Central memory CD8-positive, alpha-beta T cell (primary cell): ENCODE measurements at places on chromosomes 2 and 18.

DNA sequence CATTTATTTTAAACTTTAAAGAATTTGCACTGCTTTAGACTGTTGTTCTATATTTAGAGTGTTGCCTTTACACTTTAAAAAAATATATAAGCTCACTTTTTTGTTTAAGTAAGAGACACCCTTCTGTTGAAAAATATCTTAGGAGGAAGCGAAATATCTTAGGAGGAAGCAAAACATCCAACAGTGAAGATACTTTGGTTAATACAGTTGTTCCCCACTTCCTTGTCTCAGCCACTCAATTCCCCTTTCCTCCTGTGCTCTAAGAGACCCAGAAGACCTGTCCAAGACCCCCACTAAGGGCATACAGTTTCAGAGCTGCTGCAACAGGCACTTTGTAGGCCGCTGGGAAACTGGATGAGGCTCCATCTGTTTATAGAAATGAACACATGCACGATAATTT, 5.7 kb downstream of the SERPINB8 start:
- DNase-seq, result no peak

DNA sequence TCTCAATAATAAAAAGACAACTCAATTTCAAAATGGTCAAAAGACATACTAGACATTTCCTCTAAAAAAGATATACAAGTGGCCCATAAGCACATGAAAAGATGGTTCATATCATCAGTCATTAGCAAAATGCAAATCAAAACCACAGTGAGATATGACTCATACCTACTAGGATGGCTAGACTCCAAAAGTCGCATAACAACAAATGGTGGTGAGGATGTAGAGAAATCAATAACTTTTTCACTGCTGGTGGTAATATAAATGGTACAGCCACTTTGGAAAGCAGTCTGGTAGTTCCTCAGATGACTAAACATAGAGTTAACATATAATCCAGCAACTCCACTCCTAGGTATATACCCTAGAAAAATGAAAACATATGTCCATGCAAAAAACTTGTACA, 242.3 kb upstream of the NOL4 start:
- no peak for DNase-seq

GRCh38 chr18:80120932-80121331, 11.9 kb downstream of the ADNP2 start:
- no peak for DNase-seq

DNA sequence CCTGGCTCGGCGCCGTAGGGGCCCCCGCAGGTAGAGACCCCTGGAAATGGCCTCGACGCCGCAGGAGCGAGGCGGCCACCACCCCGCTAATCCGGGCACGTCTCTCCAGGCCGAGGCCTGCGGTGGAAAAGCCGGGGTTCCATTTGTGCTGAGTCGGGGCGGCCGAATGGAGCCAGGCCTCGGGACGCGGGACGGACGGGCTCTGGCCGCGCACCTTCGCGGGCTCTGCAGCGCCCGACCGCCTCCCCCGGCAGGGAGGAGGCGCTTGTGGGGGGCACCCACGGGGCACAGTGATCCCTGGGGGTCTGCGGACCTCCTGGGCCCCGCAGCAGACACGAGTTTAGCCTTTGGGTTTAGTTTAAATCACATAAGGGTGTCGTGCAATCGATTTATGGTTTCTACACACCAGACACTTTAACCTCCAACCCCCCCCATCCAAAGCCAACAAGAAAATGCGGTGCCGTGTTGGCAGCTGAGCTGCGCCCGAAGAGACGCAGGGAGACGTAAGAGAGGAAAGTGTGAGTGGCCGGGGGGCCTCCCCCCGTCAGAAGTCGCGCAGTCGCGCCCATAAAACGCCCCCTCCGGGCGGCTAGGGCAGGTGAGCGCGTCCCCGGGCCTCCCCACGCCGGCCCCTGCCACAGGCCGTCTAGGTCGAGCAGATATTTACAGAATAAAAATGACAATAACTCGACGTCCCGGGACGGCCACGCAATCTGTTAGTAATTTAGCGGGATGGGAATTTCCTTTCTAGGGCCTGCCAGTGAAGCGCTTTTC, 1.0 kb upstream of the NFATC1 start:
- DNase-seq, result no peak

DNA sequence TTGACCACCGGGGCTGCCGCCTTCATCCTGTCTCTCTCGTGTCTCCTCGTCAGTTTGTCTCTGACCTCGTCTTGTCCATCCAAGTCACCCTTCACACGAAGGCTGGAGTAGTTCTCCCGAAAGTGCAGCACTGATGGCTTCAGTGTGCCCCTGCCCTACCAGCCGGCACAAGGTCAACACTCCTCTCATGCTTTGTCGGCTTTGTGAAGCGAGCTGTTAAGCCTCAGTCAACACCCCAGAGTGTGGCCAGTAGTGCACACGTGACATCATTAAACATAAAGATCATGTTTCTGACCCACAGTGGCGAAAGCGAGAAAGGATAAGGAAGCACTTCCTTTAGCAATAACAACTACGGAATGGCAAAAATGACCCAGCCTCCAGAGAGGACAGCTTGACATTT, 23.2 kb downstream of the ACKR3 start:
- no peak for DNase-seq

DNA sequence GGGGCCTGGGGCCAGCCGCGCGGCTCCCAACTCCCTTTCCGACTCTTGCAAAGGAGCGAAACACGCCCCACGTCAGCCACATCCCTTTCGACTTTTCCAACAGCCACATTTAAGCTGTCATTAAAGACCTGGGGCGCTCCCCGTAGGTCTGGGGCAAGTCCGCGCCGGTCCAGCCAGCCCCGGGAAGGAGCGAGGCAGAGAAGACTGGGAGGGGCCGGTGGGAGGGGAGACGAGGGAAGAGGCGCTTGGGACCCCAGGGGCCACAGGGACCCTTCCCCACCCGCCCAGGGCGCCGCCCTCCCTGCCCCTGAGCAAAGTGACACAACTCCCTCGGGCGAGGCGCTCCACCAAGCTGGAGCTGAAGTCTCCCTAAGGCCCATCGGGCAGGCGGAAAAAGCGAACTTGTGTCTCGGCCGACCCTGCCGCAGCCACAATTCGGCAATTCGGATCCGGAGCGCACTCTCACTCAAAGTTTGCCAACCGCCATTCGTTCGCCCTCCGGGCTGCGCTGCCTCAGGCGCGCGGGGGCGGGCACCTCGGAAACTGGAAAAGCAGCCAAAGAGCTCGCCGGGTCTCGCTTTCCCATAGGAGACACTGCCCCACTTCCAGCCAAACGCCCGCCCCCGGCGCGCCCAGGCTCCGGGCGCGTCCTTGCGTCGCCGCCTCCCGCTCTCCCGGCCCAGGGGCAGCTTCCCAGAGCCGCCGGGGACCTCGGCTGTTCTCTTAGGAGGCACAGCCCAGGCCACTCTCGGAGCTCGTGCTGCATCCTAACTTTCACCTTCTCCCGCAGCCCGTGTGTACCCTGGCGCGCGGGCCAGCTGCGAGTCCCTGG, 1.1 kb upstream of the KCTD1 start:
- DNase-seq, result no peak

DNA sequence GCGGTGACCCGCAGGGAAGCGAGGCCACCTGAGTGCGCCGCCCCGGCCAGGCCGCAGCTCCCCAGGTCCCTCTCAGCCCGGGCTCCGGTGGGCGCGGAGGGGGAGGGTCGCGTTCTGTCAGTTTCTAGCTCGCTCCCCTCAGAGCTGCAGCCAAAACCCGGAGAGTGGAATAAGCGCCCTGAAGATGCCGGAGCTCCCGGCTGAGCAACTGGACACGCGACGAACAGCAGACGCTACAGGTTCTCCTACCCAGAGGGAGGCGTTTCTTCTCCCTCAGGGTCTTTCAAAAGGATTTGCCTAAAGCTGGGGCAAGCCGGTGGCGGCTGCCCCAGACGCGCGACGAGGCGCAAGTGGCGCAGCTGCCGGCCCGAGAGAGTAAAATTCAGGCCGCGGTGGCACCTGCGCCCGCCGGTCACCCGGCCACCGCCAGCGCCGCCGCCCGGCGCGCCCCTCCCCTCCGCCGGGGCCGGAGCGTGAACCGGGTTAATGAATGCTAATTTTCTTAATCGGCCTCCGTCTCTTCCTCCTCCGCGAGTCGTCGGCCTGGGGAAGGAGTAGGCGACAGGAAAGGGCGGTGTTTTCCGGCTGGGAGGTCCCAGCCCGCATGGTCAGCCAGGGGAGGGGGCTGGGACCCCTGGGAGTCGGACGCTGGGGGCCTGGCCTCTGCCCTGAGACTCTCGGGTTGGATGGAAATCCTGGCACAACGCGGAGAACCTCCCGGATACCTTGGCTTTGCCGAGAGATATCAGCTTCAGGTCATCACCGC, 845 bp upstream of the CDC42EP3 start:
- DNase-seq, result peak; percentile 44

DNA sequence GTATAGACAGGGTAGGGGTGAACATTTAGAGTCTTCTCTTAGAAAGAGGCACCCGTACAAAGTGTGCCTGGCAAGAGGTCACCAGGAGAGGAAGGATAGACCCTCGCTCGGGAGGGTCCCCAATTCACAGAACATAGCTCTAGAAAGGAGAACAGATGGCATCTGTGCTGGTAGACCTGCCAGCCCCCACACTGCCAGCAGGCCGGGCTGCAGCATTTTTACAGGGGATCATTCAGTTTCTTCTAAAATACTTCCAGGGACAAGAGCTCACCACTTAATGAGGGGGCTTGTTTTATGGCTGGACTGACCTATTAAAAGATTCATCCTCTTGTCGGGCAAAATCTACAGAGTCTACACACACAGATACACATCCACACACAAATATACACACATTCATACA, 149.9 kb downstream of the SEPTIN10 start:
- no peak for DNase-seq

GRCh38 chr2:36954977-36955607, 11.2 kb downstream of the STRN start:
- DNase-seq, result no peak

DNA sequence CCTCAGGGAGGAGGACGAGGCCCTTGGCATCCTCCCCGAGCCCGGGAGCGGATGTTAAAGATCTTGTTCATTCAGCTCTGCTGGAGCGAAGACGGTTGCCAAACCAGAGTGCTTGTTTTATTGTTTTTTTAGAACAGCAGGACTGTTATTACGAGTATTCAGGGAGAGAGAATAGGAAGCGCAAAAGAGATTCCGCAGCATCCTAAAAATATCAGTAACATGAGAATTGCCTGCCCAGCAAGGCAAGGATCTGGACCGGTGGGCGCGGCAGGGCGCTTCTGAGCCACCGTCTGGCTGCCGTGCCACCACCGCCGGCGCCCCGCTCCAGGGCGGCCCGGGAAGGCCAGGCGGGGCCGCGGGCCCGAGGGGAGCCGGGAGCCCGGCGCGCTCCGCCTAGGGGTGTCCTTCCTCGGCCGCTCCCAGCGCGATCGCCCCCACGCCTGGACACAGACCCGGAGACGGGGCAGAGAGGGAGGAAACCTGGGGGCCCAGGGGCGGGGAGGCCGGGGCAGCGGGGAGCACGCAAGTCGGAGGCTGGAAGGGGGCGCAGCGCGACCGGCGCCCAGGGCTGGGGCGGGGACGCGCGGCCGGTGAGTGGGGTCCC, 843 bp downstream of the CYS1 start:
- DNase-seq, result no peak

DNA sequence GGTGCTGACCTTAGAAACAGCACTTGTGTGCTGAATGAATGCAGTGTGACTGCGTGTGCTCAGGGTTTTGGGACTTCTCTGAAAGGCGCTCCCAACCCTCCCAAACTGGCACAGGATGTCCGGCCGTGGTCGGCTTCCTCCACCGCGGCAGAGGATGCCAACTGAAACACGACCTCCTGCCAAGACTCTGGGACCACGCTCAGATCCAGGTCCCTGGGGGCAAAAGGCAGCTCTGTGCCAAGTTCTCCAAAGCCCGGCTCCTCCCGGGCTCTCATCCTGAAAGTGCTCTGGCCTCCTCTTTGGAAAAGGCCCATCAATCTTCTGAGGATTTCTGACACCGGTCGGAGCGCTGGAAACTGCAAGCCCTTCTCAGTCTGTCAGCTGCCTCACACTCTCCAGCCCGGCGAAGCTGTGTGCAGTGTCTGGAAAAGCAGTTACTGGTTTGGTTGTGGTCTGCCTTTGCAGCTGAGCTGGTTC, 32.3 kb upstream of the ZBTB7C start:
- no peak for DNase-seq

GRCh38 chr2:10370390-10370789, 67.7 kb downstream of the HPCAL1 start:
- no peak for DNase-seq

DNA sequence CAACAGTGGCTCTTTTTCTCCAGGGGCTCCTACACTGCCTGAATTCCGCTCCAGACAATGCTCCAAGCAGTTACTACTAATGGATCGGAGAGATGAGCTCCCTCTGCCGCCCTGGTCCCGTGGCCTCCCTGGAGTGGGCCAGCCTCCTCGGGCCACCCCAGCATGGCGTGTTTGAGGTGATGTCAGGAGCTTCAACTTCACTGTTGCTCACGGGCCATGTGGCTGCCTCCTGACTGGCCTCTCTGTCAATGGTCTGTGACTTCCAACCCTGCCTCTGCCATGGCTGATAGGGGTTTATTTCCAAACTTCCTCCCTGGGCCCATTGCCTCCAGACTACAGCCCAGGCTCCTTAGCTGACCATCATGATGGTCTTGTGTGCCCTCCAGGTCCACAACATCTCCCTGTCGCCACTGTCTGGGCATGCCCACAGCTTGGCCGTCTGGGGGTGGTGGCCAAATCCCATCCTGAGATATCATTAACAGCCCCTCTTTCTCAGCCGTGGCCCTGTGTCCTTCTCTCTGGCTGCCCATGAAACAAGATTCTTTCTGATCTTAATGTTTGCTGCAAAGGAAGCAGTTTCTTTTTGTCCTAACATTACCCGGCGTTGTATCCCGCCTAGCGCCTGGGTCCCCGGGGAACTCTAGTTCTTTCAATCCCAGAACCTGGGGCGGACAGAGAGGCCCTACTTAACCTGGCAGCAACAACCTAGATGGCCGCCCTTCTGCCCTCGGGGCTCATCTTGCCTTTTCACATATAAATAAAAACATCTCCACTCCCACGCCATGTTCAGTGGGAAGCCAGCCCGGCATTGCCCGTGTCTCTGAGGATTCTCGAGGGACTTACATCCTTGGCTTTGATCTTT, 38.1 kb downstream of the ATOH8 start:
- no peak for DNase-seq

GRCh38 chr2:10834068-10834655, 21.6 kb upstream of the PDIA6 start:
- no peak for DNase-seq

- no peak for DNase-seq
These were observed 143.4 kb downstream of the ADCYAP1 start for GRCh38 chr18:1048032-1048431.

DNA sequence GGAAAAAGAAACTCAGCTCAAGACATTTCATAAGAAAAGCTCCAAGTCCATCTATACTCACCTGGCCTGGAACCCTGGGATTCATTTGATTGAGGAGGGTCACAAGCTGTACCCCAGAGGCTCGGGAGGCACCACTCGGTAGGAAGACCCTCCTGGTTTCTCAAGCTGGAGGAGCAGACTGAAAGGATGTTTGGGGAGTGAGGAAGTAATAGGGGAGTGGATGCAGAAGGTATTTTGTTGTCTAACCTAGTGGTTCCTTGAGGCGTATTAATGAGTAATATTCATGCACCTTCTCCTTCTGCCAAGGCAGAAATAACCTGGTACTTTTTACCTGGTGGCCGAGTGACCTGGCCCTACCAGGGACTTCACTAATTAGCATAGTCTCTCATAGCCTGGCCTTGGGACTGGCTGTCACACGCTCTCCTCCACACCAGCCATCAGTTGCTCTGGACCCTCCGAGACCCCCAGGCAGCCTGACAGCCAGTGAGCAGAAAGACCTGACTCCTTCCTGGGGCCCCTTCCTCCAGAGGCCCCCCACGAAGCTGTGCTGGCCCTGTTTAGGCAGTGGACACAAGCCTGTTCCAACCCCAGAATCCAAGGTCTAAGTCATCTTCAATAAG, 161.4 kb downstream of the BCL2 start:
- DNase-seq, result no peak

- DNase-seq, result no peak
These were observed 25.4 kb downstream of the CDKL4 start for GRCh38 chr2:39218391-39218790.
